ENCODE measurements at places on chromosomes 5 and 9.

GRCh38 chr9:4859035-4859434, 66.3 kb downstream of the RCL1 start:
- DNase-seq: no peak

GRCh38 chr5:88887342-88887741, 4.4 kb upstream of the MEF2C start:
- DNase-seq: no peak

GRCh38 chr5:76391014-76391413, 12.1 kb upstream of the IQGAP2 start:
- no peak for DNase-seq

DNA sequence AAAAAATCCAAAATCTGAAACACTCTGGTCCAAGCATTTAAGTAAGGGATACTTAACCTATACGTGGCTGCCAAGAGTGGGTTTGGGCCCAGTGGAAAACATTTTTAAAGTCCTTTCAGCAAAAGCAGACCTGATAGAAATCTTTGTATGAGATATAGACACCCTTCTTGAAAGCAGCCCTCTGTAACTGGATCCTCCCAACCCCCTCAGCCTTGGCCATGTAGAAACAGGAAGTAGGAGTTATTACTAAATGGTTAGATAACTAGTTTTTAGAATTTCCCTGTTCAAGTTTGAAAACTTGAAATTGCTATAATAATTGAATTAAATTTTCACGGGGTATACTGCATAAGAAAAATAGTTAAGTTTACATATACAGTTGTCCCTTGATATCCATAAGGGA, 111.3 kb upstream of the PCA3 start:
- no peak for DNase-seq

GRCh38 chr5:55591686-55592085, 56.9 kb upstream of the PLPP1 start:
- no peak for DNase-seq

- DNase-seq: no peak
These were observed 188.1 kb downstream of the TRPM3 start for GRCh38 chr9:70933321-70933720.

DNA sequence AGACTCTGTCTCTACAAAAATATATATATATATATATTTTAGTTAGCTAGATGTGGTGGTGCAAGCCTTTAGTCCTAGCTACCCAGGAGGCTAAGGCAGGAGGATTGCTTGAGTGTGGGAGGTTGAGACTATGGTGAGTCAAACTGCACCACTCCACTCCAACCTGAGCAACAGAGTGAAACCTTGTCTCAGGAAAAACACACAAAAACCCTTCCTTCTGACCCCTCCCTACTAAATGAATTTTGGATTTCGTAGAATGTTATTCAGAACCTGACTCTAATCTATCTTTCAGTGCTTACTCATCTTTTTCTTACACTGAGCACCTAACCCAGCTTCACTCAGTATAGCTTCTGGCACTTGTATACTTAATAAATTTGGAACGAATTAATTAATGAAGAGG, 35.2 kb upstream of the IL7R start:
- no peak for DNase-seq

DNA sequence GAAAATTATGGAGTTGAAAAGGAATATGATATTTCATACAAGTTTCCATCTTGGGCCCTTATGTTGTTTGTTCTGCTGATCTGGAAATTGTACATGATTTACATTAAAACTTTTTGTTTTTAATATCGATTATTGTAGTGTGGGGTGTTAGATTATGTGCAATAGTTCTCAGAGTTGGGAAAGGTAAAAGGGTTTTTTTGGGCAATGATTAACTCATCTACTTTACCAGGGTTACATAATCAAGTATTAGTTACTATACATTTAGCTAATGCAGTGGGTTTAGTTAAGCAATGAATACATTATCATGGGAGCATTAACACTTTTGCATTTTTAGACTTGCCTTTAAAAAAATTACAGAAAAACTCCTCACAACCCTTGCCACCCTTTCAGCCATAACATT, 134.0 kb downstream of the ZSWIM6 start:
- DNase-seq: no peak

- no peak for DNase-seq
These were observed 203.7 kb upstream of the MSX2 start for GRCh38 chr5:174520420-174521396.

- DNase-seq: no peak
These were observed 52.6 kb upstream of the KLF9 start for GRCh38 chr9:70466976-70467561.

GRCh38 chr5:113433862-113434612, 752 bp downstream of the TSSK1B start:
- DNase-seq: no peak

DNA sequence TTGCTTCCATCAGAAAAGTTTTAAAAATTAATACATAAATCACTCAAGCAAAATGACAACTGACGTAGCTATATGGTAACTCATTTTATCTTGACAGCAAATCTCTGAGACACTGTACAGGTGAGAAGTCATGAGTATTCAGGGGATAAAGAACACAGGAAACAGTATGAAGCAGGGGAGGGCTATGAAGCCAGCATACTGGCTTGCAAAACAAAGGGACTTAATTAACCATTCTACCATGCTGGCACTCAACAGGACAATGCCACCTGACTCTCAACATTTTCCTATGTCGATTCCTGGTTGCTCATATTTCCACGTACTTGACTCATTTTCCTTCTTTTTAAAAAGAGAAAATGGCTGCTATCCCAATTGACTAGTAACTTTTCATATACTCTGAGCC, 151.4 kb upstream of the RETREG1 start:
- DNase-seq: no peak

DNA sequence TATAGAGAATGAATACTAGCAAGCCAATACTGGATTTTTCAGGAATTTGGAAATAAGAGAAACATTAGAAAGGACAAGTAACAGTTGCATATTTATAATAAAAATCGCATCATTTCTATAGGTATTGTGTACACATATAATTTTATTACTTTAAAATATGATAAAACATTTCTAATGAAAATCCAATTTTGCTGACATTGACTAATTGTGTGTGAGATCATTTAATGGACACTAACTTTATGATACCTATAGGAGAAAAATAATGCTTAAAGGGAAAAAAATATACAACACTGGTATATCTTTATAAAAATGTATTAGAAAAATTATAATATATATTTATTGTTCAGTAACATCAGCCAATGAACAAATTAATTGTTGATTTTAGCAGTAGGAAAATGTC, 557.3 kb downstream of the CDH12 start:
- no peak for DNase-seq

GRCh38 chr5:4862500-4862899, 277.6 kb upstream of the ADAMTS16 start:
- no peak for DNase-seq

DNA sequence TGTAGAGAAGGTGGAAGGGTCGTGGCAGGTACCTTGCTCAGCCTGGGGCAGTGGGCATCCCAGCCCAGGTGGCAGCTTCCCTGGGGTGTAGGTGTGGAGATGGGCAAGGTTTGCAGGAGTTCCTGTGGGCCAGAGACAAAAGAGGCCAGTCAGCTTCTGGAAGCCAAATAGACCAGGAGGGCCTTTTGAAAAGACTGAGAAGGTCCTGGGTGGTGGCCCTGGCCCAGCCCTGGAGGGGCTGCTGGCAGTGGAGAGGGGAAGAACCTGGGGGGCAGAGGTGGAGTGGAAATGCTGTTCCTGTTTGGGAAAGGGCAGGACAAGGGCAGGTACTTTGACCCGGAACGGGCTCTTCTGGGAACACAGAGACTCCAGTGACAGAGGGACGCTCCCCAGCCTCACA, 7.0 kb upstream of the IL3 start:
- DNase-seq: no peak

GRCh38 chr5:44719856-44720255, 88.9 kb upstream of the MRPS30 start:
- DNase-seq: no peak

DNA sequence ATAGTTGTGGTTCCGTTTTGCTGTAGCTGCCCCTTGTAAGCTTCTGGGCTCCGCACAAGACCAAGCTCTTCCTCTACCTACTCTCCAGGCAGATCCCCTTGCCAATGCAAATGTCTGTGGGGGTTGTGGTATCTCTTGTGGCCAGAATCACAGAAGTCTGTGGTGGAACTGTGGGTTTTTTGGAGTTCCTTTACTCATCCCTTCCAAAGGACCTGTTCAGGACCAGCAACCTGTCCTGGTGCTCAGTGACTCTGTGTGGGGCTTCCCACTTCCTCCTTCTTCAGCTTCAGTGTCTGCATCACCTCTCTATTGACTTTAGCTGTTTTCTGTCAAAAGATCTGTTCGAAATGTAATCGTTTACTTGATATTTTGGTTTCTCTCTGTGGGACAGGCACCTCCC, 441.3 kb upstream of the ADAMTSL1 start:
- DNase-seq: no peak

DNA sequence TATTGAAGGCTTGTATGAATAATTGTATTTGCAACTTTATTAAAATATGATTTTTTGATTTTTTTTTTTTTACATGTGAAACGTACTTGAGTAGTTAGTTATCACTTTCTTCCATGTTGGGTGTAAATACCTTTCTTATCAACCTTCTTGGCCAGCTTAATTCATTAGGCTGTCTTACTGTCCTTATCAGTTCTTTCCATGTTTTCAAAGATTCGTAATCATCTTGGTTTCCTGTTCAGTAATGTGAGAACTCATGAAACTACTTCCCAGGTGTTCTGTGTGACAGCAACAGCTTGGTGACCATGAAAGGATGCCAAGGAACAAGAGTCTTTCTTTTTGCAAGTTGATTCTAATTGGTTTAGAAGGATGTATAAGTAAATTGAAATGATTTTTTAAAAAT, 100.0 kb downstream of the ADGRV1 start:
- DNase-seq: no peak

DNA sequence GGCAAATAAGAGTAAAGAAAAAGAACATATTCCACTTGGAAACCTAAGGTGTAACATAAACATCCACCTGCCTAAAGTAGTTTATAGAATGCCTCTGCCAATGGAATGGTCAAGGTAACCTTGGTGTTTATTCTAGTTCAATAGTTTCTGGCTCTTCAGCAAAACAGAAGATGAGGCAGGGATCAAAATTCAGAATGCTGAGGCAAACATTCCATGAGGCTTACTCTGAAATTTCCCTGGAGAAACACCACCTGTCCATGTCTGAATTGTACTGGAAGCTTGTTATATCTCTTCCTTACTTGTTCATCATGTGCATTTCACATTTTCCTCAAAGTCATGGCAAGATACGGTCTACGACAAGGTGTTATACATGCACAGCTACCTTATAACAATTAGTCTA, 1862.4 kb upstream of the ACO1 start:
- DNase-seq: no peak

GRCh38 chr9:124766815-124767554, 4.1 kb downstream of the NR6A1 start:
- DNase-seq: no peak

- no peak for DNase-seq
These were observed 34.7 kb upstream of the TGFBI start for GRCh38 chr5:135993880-135994636.

- no peak for DNase-seq
These were observed 31.0 kb downstream of the CSF2 start for GRCh38 chr5:132104556-132104955.

- DNase-seq: no peak
These were observed 19.6 kb upstream of the TMEM252 start for GRCh38 chr9:68560071-68560844.

DNA sequence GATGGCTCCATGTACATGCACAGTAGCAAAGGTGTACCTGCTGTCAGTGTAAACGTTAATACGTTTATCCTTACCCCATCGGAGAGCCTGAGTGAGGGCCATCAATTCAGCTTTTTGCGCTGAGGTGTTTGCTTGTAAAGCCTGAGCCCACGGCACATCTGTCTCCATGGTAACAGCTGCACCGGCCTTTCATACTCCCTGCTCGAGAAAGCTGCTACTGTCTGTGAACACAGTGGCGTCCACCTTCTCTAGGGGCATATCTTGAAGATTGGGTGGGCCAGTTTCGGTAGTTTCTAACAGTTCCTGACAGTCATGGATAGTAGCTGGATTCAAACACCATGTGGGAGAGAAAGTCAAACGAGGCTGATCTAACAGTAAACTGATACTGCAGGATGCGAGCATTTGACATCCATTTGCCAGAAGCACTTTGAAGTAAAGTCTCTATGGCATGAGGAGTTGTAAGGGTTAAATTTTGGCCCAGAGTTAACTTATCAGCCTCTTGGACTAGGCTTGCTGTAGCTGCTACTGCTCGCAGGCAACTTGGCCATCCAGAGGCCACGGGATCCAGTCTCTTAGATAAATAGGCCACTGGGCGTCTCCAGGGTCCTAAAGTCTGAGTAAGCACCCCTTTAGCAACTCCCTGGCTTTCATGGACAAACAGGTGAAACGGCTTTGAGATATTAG, 21.0 kb upstream of the RHOBTB3 start:
- DNase-seq: no peak

DNA sequence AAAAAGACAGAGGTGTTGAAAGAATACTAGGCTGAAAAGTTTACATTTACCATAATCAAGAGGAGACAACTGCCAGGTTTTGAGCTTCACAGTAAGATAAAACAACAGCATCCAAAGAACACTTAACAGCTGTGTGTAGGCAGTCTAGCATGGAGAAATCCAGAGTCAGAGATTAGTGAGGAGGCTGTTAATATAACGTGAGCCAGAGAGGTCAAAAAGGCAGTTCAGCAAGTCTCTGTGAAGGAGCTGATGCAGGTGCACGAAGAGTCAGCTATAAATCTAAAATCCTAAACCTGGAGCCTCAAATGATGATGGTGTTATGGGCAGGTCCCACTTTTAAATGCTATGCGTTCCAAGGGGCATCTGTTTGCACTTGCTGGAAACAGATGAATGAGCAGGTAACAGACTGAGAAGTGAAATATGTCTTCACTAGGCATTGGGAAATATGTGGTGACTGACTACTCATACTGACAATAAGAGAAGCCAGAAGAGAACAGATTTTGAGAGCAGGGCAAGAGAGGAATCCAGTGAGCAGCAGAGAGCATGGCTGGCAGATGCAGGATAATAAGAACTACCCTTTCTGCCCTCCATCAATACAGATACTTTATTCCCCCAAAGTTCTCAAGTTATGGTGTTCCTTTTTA, 8.7 kb downstream of the APTX start:
- DNase-seq: no peak

GRCh38 chr9:26775391-26775790, 117.2 kb downstream of the CAAP1 start:
- no peak for DNase-seq

DNA sequence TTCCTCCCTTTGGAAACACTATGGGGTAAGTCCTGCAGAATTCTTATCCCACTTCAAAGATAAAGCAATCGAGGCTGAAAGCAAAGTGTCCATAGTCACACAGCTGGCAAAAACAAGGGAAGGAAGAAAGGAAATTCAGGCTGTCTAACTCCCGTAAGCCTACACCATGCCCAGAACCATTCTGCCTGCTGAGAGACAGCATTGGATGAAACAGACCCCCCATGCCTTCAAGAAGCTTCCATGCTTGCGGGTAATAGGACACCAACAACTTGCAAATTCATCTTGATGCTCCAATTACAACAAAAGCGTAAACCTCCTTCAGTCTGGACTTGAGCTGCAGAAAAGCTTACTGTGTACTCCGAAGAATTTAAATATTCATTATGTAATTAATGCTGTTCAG, 181.1 kb upstream of the WWC1 start:
- no peak for DNase-seq

GRCh38 chr5:73327908-73328455, 120.6 kb downstream of the FOXD1 start:
- peak; percentile 14 for DNase-seq

Data from T1000 (cell line).